ENCODE measurements at places on chromosomes 1 and 21.

DNA sequence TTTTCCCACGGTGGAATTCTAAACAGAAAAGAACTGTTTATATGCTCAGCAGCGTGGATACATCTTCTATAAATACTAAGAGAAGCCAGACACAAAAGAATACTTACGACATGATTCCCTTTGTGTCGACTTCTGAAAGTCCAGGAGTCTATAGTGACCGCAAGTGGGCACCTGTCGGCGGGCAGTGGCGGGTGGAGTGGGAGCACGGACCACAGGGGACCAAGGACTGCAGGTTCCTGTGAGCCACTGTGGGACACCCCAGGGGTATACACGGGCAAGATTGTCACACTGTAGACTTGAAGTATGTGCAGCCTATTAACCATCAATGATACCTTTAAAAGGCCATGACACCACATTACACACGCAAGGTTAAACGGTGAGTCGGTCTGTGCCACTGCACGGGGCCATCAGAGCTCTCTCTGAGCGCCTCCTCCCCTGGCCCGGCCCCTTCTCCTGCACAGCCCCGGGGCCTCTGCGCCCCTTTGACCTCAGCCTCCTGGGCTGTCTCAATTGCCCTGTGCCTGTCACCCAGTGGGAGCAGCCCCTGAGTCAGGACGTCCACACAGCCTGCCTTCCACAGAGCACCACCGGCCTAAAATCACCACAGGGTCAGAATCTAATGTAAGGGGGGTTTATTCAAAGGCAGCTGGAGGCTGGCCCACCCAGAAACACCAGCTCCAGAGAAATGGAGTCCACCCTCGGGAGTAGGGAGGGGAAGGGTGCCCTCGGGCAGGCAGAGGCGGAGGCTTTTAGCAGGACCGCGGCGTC lies 90.0 kb upstream of the COL6A1 start:
- DNase-seq = no peak

DNA sequence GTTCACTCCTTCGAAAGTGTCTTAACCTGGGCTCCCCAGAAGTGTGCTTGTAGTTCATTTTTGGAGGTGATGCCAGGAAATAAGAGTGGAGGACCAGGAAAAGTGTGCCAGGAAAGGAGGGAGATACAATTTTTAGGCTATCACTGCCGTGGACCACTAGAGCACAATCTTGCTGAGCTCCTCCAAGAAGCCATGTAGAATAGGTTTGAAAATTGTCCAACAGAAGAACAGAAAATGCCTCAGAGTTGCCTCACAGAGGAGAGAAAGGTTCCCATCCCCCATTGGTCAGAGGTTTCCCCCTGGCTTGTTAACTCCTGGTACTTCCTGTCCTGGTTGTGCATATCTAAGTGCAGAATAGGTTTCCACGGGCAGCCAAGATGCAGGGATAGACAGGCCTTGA lies 41.6 kb downstream of the CATSPERE start:
- no peak for DNase-seq

GRCh38 chr1:89633248-89633799 lies 404 bp downstream of the LRRC8C start:
- DNase-seq = no peak

DNA sequence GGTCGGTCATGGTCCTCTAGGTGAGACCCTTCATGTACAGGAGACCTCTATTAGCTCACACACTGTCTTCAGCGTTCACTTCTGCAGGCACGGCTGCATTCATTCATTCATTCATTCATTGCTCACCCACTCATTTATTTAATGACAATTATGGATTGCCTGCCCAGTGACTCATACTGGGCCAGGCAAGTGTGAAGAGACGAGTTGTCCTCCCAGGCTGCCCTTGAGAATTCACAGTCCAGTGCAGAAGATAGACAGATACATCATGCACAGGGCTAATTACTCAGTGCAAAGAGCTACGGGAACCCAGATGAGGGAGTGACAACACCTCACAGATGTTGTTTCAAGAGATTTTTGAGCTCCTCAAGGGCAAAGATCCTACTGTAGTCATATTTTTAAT lies 248.4 kb downstream of the TNR start:
- no peak for DNase-seq

DNA sequence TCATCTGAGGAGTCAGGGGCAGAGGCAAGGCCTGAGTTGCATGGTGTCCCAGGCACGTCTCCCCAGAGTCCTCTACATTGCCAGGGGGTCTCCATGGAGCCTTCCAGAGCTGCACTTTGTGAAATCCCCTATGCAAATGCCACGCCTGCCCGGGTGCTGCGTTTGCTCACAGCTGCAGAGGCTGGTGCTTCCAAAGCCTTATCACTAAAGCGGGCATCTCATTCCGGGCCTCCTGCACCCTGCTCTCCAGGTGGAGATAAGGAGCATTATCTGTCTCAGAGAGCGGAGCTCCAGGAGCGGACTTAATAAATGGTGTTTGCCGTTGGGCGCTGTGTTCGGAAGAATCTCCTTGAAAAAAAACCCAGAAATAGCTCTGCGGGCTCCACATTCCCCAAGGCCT lies 25.9 kb upstream of the ACTL8 start:
- DNase-seq = no peak

DNA sequence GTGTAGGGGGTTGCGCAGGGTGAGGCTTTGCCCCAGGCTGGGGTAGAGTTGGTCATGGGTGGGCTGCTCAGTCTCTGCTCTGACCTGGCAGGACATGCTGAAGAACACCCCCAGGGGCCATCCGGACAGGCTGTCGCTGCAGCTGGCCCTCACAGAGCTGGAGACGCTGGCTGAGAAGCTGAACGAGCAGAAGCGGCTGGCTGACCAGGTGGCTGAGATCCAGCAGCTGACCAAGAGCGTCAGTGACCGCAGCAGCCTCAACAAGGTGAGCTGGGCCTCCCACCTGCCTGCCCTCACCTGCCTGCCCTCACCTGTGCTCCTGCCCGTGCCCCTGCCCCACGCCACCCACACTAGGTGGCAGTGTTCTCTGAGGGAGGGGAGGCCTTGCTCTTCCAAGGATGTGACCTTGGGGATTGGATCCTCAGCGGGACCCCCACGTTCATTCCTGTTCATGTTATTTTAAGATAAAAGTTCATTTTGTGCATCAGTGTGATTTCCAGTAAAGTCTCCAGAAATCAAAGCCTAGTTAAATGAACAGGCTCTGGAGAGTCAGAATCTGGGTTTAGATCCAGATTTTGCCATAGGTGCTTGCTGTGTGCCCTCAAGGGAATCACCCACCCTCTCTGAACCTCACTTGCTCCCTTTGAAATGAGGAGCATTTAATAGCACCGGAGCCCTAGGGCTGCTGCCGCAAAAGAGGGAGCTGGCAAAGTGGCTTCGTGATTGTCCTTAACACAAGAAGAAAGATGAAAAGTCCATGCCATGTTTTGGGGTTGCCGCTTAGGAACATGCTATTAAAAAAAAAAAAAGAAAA lies 87.9 kb downstream of the ARHGEF10L start:
- DNase-seq = no peak

DNA sequence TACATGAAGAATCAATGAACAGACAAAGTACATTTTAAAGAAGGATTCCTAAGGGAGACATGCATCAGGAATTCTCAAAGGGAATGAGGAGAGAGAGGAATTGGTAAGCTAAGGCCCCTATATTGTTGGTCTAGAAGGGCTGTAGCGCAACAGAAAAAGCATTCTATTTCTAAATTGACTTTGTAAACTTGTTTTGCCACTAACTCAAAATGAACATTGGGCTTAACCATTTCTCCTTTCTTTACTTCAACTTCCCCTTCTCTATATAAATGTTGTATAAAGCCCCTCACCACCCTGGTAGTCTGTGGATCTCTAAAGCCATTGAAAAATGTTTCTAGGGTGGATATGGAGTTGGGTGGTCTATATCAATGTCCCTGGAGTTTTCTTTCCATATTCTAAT lies 20.4 kb upstream of the OR6N2 start:
- no peak for DNase-seq

DNA sequence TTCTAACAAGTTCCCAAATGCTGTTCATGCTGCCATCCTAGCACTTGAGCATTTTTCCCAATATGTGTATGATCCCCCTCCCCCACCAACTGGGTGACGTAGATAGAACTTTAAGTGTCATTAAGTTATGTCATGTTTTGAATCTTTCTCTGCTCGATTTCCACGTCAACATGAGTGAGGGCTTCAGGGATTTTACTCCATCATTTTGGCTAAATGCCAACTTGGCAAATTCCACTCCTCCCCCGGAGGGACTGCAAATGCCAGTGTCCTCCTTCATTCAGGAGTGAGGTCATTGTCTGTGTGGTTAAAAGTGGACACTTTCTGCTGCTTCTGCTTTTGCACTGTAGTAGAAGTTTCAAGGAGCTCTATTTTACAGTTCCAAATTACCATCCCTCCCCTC lies 201.7 kb downstream of the FGGY start:
- no peak for DNase-seq

GRCh38 chr1:43796111-43796581 lies 88.8 kb downstream of the ST3GAL3 start:
- DNase-seq = peak; percentile 62

DNA sequence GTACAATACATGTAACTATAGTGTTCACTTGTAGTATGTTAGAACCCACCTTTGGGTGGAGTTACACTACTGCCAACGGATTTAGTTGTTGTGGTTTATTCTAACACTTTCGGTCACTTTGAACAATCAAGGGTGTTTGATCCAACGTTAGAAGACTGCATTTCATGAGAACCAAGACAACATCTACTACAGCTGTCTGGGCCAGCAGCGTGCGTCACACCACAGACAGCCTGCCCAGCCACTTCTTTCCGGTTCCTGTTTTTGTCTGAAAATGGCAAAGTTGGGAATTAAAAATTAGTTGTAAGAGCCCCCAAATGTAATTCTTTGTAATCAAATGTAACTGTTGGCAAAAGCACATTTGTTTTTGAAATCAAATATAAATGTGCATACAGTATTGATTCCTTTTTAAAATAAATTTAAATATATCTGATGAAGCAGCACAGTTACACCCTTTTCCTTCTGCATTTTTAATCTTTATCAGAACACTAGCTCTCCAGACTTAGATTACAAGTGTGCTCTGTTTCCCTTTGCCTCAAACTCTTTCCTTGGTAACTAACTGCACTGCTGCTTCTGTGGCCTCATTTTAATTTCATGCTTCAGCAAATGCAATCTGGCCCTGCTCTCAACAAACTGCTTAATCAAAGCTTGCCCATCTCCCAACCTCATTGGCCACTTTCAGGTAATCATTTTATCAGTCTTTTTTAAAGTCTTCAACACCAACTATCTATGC lies 86.6 kb upstream of the DPH5 start:
- no peak for DNase-seq

- DNase-seq = no peak
Observed at GRCh38 chr1:44655609-44656008, 18.7 kb downstream of the TMEM53 start.

Measured in left hindlimb (tissue), 1 donor.